Activated T-cell treated with anti-CD3 and anti-CD28 coated beads for 24 hours (primary cell): ENCODE measurements at places on chromosomes 7 and 10.

- DNase-seq = no peak
These were observed 51.2 kb upstream of the LRRC4 start for GRCh38 chr7:128082431-128082830.

DNA sequence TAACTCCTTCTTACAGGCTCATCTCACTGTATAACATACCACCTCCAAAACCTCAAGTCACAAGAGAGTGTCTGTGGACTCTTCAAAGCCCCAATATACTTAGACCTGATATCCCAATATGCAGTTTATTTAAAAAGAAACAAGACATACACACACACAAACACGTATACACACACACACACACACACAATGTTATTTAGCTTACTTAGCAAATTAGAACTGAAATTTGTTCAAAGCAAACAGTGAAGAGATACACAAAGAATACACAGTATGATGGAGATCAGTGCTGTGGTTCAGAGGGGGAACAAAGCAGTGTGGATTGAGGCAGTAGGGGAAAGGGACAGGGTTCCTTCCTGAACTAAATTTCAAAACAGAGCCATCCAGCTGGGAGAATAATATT is 807.2 kb downstream of the IPMK start:
- DNase-seq = no peak

DNA sequence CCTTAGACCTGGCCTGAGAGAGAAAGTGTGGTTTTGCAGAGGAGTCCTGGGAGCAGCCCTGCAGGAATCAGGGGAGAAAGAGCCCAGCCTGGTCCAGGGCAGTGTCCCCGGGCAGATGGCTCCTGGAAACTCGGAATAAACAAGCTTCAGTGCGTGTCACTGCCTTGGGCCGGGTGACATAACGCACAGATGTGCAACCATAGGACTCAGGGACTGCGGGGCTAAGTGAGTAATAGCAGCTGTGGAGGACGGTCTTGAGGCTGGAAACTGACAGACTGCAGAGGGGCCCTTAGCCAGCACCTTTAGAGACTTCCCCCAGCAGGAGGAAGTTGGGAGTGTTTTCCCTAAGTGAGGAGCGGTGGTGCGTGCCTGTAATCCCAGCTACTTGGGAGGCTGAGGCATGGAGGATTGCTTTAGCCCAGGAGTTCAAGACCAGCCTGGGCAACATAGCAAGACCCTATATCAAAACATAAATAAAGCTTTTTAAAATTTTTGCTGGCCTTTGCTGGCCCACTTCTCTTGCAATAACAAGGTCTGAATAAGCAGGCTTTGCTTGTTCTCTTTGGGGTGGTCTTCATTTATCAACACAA is 5.3 kb upstream of the CLIP2 start:
- DNase-seq = no peak

DNA sequence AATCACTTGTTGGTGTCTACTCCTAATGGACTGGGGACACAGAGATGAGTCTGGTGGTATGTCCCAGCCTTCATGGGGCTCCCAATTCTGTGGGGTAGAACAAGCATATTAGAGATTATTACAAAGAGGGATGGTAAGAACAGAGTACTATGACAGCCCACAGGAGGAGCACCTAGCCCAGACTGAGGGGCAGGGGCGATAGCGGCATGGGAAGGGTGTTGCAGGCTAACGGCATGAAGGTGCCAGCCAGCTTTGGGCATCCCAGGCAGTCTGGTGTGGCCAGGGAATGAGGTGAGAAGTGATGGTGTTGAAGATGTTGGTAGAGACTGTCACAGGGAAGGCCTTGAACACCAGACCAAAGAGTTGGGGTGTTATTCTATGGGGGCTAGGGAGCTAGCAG is 280.0 kb downstream of the RPS24 start:
- no peak for DNase-seq

DNA sequence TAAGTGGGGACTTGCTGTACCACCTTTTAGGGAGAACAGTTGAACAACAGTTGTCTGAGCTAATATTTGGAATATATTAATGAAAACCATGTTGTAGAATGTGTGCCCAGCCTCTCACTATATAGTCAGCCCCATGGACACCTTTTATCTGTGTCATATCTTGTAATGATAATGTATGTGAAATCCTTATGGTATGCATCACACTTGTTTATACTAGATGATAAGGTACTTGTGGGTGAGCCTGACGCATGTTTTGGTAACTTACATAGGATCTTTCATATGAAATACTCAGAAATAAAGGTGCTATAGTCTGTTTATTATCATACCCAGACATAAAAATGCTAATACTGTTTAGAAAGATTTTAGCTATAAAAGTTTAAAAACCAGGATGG is 32.8 kb downstream of the CAMK1D start:
- DNase-seq = no peak

- DNase-seq = peak; percentile 69
These were observed 10.9 kb downstream of the LIMK1 start for GRCh38 chr7:74094224-74095101.

DNA sequence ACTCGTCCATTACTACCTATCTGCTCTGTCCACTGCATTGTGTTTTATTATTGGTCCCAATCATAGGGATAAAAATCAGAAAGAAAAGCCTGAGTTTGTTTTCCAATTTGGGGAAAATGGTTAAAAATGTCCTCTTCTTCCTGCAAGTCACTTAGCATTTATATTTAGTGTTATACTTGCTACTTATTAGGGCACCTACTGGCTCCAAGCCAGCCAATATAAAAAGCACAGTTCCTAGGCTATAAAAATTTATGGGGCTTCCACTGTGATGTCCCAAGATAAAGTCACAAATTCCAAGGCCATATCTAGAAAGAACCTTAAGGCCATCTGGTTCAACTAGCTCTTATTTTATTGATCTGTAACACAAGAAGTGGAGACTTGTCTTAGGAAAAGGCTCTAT is 3.2 kb downstream of the SLC35B4 start:
- DNase-seq = no peak

DNA sequence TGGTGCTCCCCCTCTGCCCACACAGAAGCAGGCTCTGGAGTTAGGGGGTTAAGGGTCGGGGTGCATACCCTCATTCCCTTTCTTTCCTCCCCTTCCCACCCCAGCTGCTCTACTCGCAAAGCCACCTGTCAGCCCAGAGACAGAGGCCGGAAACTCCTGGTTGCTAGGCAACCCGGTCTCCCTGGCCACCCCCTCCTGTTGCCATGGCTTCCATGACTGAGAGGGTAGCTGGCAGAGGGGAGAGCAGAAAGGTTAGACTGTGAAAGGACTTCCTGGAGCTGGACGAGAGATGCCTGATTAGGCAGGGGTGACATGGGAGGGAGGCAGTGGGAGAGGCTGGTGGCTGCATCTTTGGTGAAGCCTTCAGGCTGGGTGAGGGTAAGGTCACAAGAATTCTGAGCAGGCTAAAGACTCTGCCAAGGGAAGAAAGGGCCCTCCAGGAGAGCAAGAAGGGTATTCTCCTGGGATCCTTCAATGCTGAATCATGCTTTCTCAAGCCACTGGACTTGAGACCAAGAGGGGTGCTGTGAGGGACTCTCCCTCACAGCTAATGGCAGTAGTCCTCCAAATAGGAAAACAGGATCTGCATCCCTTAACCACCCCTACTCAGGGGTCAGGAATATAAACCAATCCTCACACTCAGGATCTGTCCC is 5.4 kb downstream of the PSD start:
- no peak for DNase-seq

GRCh38 chr7:12389089-12389700 is 14.5 kb downstream of the VWDE start:
- peak; percentile 4 for DNase-seq

- DNase-seq = no peak
These were observed 1.1 kb upstream of the AKR1B1 start for GRCh38 chr7:134459981-134460380.

GRCh38 chr10:102269017-102269416 is 23.7 kb downstream of the GBF1 start:
- no peak for DNase-seq

- DNase-seq = no peak
These were observed 864.8 kb upstream of the AUTS2 start for GRCh38 chr7:68733219-68734153.

- DNase-seq = no peak
These were observed 188.1 kb upstream of the MYO3A start for GRCh38 chr10:25745976-25746375.

GRCh38 chr10:35465673-35466072 is 129.4 kb downstream of the CCNY start:
- DNase-seq = no peak

DNA sequence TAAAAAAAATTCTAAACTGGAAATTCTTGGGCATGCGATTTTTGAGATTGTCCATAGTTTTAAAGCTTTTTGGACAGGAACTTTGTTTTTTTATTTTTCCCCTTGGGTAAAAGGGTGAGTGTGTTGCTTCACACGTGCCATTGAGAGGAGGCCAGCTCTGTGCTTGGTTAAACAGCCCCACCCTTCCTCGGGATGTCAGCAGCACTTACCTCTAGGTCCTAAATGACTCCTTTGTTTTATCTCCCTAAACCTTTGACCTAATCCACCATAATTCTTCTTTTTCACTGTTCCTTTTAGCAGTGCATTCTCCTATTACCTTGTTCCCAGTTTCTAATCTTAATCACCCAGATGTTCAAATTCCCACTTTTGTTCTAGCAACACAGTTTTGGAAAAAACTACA is 83.5 kb downstream of the SEMA3D start:
- DNase-seq = no peak

DNA sequence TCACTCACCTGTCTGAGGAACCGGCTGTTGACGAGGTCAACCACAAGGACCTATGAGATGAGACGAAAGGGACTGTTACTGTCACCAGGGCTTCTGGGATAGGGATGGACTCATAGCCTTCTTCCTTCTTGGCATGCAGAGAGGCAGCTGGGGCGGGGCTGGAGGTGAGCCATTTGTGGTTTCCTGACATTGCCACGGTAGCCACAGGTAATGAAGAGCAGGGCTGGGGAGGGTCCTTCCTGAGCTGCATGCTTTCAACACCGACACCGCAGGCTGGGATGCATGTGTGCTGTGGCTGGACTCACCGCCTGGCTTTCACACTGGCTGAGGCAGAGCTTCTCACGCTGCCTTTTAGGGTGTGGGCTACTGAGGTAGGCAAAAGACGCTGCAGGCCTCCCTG is 46.4 kb upstream of the MKRN1 start:
- peak; percentile 4 for DNase-seq

- no peak for DNase-seq
These were observed 47.8 kb upstream of the CPN1 start for GRCh38 chr10:100129424-100129823.

DNA sequence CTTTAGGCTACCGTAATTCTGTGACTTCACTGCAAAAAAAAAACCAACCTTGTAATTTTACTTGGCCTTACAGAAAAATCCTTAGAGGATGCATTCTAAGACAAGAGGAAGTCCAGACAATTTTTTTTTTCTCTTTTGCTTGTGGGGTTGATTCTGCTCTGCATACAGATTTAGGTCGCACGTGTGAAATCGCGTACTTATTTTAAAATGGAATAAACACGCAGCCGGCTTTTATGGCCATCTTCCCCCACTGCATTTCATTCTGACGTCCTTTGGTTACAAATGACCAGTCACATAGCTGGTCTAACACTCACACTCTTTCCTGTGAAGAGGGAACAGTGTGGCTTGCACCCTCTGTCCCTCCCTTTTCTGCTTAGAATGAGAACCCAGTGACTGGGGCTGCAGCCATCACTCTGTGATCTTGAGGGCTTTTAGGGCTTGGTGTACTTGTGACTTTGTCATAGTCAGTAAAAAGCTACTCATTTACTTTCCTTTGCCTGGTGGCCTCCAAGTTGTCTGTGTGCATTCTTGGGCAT is 63.6 kb upstream of the CARD11 start:
- DNase-seq = no peak

- DNase-seq = no peak
These were observed 447.8 kb upstream of the C7orf33 start for GRCh38 chr7:148142660-148143248.

GRCh38 chr7:138665249-138665648 is 35.9 kb downstream of the SVOPL start:
- no peak for DNase-seq

DNA sequence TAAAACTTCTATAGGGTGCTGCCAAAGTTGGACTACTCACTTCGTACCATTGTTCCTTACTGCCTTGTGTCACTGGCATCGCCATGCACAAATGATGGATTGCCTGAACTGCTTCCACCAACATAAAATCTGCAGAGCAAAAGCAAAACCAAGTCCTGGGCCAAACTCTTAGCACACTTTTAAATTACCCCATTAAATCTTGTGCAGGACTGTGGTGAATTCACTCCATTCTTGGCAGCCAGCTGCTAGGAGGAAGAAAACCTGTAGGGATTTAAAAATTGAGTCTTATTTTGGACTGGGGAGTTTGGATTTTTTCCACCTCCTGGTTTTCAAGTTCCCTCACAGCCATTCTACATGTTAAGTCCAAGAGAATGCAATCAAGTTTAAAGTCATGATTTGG is 646.9 kb downstream of the SORCS3 start:
- DNase-seq = no peak

DNA sequence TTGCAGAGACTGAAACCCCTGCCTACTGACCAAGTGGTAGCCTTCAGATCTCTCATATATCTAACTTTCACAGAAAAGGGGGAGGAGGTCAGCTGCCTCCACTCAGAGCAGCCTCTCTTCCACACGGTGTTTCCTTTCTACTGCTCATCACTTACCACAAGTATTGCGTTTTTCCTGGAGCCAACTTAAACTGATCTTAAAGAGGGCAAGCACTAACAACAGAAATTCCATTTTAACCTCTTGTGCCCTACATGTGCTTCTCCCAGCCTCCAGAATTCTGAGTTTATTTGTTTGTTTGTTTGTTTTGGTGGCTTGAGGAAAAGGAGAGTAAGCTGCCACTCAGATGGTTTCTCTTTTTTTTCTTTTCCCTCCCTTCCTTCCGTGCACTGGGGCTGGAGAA is 19.1 kb downstream of the SKIDA1 start:
- DNase-seq = no peak

- DNase-seq = no peak
These were observed 375.0 kb upstream of the FZD8 start for GRCh38 chr10:36017137-36017536.

GRCh38 chr7:32244806-32245345 is 174.7 kb upstream of the PDE1C start:
- DNase-seq = no peak

GRCh38 chr7:126803060-126803665 is 449.6 kb downstream of the GRM8 start:
- DNase-seq = peak; percentile 10

- DNase-seq = no peak
These were observed 42.2 kb downstream of the MAD1L1 start for GRCh38 chr7:2190531-2190930.

DNA sequence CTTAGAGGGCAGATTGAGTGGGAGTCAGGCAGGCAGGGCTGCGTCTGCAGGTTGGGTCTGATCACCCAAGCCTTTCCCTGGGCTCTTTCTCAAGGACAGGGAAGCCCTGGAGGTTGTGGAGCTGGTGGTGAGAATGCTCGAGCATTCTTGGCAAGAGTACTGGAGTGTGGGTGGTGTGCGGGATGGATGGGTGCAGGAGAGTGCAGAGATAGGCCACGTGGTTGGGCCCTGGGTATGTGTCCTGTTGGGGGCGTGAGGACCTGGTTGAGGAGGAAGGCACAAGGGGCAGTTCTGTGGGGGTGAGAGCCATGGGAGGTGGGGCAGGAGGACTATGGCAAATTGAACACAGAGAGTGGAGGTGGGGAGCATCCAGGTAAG is 135.9 kb downstream of the PTPN20 start:
- DNase-seq = no peak
